ENCODE measurements at places on chromosomes 1 and 21. TPM values are rescaled to one million over a fixed set of nuclear protein-coding genes. Genes with fewer than 3 reads are reported as not detected.
A peak's percentile ranks its signal among the peaks of the same experiment; 100 is the strongest.

GRCh38 chr1:14746393-14746792 is 147.9 kb downstream of the KAZN start:
- no peak overlapping the region for H3K4me3 ChIP-seq
- H3K27ac ChIP-seq: peak overlapping the region; percentile 27
- no peaks in the 10 kb centered on the region for H3K36me3 ChIP-seq
- H3K27me3 ChIP-seq: peaks cover 7% of the 10 kb centered on the region
- H3K4me1 ChIP-seq: no peaks in the 10 kb centered on the region

GRCh38 chr1:230822092-230822581 is 46.2 kb downstream of the C1orf198 start:
- H3K27ac ChIP-seq: no peak overlapping the region
- H3K27me3 ChIP-seq: peaks cover 9% of the 10 kb centered on the region
- no peaks in the 10 kb centered on the region for H3K36me3 ChIP-seq
- no peak for DNase-seq
- no peaks in the 10 kb centered on the region for H3K4me1 ChIP-seq

LEFTY1 gene
- not detected for total RNA-seq

DNA sequence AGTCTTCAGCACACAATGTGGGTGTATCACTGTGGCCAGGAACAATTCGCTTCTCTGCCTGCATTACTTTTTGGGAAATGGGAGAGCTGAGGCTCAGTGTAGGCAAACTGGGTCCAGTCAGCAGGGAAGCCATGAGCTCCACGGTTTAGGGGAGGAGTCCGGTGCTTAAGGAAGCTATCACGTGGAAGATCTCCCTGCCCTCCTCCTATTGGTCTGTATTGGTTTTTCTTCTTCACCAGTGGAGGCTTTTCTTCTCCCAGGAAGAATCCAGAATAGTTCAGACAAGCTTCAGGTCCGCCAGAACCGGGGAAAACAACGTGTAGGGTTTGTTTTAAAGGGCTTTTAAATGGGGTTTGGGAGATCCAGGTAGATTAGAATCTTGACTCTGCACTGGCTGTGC is 156.2 kb upstream of the CAMK1G start:
- H3K4me1 ChIP-seq: peaks cover 6% of the 10 kb centered on the region
- H3K4me3 ChIP-seq: no peak overlapping the region
- peaks cover 4% of the 10 kb centered on the region for H3K27me3 ChIP-seq
- no peak overlapping the region for H3K27ac ChIP-seq
- no peaks in the 10 kb centered on the region for H3K36me3 ChIP-seq

IQCC gene
- 6.1 TPM for total RNA-seq

MTARC2 gene
- not detected for total RNA-seq

ACADM gene
- total RNA-seq: 44.7 TPM

TEX38 gene
- not detected for total RNA-seq

GRCh38 chr1:19596065-19596713 is 47.9 kb upstream of the NBL1 start:
- H3K36me3 ChIP-seq: peaks cover 19% of the 10 kb centered on the region
- peaks cover 38% of the 10 kb centered on the region for H3K4me1 ChIP-seq
- H3K4me3 ChIP-seq: peak overlapping the region; percentile 91
- no peaks in the 10 kb centered on the region for H3K27me3 ChIP-seq
- no peak for DNase-seq
